Inflammatory macrophage (primary cell): ENCODE measurements at places on chromosomes 3 and 15.

- peak; percentile 14 for DNase-seq
Measured at GRCh38 chr3:59839283-59839682, 789.5 kb upstream of the CFAP20DC start.

DNA sequence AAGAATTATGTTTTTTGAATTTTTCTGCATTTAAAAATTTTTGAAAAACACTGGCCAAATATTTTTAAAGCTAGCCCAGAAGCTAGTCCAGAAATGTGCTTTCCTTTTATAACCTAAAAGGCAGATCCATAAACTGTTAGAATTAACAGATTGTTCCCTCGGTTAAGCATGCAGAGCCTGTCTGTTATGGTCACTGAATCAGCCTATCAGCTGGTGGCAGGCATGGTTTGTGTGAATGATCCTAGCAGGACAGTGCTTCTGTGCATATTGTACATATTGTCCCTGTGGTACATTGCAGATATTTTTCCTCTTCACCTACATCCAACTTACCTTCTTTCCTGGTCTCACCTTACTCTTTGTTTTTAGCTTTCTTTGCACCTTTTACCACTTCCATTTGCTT lies 53.3 kb downstream of the RARB start:
- no peak for DNase-seq

DNA sequence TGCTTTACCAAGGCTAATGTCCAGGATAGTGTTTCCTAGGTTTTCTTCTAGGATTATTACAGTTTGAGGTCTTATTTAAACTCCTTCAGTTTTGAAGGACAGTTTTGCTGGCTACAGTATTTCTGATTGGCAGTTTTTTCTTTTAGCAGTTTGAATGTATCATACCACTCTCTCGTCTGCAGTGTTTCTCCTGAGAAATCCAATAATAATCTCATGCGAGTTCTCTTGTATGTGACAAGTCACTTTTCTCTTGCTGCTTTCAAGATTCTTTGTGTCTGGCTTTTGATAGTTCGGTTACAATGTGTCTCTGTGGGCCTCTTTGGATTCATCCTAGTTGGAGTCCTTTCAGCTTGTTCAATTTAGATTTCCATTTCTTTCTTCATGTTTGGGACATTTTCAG lies 53.0 kb upstream of the EHHADH start:
- DNase-seq: no peak

- DNase-seq: no peak
Measured at GRCh38 chr3:193812791-193813500, 219.9 kb downstream of the OPA1 start.

DNA sequence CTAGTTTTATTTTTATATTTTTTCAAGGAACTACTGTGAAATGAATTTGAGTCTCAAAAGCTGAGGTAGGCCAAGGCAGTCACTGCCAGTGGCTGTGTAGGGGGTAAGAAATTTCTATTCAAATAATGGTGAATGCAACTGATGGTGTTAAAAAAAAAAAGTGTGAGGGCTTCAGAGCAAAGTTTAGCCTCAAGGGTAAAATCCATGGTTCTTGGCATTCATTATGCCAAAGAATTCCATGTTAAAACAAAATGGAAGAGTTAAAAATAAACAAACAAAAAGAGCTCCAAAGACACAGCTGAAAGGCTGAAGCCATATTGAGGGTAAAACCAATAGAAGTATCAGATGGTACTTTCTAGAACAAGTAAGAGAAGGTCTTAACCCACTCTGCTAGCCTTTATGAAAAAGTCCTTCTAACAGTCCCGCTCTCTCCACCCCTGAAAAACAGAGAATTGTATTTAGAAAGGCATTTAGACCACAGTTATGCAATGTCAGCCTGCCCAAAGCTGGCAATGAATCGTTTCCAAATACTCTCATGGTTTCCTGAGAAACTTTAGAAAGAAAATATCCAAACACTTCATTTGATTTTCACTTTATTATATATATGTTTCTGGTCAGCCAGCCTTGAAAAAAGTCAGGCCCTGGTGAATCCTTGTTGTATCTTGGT lies 158.4 kb upstream of the GMNC start:
- no peak for DNase-seq

DNA sequence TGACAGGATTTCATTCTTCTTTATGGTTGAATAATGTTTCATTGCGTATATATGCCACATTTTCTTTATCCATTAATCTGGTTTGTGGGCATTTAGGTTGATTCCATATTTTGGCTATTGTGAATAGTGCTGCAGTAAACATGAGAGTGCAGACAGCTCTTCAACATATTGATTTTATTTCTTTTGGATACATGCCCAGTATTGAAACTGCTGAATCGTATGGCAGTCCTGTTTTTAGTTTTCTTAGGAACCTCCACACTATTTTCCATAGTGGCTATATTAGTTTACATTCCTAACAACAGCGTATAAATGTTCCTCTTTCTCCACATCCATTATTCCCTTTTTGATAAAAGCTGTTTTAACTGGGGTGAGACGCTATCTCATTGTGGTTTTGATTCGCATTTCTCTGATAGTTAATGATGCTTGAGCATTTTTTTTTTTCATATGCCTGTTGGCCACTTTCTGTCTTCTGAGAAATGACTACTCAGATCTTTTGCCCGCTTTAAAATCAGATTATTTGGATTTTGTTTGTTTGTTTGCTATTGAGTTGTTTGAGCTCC lies 21.7 kb downstream of the AQP9 start:
- DNase-seq: no peak

GRCh38 chr3:193630005-193630404 lies 37.0 kb downstream of the OPA1 start:
- DNase-seq: no peak

DNA sequence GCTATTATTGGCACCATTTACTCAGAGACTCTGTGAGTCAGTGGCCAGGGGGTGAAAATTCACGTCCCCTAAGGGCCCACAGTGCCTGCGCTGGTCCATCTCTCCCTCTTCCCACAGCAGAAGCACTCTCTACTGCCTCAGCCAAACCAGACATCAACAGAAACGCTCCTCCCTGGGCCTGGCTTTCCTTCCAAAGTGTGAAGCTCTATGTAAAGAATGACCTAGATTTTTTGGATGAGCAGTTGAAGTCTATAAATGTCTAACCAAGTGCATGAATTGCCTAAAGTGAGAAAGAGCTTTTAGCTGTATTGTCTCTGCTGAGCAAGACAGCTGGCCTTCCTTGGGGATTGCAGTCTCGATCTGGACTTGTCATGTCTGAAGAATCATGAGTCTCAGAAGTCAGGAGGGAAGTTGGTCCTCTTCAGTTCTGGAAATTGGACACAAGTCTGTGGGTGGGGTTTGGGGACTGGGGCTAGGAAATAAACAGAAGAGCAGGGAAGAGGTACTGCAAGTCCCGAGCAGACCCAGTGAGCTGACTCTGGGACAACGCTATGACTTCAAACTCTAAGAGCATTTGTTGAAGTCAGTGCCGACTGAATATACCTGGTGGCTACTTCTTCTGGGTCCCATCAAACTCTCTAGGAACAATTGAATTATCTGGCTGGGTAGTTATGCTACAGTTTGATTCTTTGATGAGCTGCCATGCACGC lies 29.0 kb downstream of the RASGRP1 start:
- DNase-seq: no peak

DNA sequence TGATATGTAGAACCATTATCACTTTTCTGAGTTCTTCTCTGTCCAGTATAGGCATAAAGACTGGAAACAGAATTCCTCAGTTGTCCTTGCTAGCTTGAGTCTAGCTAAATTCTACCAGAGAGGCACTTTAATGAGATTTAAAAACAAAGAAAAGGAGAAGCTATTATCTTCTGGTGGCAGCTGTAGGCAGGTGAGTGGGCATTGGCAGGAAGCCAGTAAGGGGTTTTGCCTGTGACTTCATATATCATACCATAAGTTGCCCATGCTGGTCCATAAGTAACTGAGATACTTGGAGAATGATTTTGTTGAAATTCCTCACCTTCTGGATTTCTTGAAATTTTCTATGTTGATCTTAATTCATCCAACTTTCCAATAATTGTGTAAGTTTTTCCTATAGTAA lies 402.3 kb upstream of the TGFBR2 start:
- no peak for DNase-seq

DNA sequence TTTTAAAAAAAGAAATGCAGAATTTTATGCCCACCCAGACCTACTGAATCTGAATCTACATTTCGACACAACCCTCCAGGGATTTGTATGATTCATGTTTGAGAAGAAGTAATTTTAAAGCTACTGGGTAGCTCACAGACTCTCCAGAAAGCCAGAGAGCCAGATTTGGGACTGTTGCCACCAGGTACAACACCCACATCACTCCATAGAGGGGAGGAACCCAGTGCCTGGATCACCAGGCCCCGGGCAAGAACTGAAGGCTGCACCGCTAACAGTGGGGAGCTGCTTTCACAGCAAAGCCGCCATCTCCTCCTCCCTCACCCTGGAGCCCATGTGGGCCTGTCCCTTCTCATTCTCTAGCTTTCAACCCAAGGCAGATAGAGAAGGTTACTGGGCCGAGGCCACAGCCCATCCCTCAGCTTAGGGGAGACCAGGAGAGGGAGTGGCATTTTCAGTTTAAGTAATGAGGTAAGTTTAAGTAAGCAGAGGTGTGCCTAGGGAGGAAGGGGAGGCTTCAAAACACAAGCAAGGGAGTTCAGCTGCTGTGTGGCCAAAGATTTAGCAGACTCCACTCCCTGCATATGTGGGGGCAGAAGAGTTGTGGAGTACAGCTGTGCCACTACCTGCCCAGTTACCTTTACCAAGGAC lies 109.8 kb downstream of the IL12A start:
- no peak for DNase-seq

DNA sequence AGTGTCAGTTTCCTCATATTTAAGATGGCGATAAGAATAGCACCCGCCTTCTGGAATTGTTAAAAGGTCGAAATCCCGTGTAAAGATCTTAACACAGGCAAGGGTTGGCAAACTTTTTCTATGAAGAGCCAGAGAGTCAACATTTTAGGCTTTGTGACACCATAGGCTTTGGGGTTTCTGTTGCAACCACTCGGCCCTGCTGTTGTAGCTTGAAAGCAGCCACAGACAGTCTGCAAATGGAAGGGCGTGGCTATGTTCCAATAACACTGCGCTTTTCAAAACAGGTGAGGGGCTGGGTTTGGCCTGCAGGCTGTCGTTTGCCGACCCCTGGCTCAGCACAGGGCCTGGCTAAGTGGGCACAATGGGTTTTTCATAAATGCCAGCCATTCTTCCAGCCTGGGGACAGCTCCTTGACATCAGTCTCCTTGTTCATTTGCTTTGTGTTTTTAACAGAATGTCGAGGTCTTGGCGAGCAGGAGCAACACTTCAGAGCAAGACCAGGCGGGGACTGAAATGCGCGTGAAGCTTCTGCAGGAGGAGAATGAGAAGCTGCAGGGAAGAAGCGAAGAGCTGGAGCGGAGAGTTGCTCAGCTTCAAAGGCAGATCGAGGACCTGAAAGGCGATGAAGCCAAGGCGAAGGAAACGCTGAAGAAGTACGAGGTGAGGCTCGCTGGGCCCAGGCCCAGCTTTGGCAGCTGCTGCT lies 75.2 kb upstream of the MYZAP start:
- no peak for DNase-seq

DNA sequence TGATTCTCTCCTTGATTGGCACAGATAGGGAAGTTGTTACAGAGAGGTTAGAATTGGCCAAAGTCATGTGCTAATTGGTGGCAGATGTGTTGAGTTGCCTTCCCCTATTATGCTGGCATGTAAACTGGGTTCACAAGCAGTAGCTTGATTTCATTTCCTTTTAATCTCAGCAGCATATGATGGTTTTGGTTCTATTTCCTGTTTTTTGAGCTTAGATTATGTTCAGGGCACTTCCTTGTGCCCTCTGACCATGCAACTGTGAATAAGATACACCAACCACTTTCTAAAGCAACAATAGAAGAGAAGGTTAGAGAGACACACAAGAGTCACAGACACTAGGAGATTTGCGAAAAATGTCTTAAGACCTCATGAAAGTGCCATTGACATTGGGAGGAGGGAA lies 16.5 kb downstream of the HPS3 start:
- peak; percentile 90 for DNase-seq

GRCh38 chr15:91271565-91272153 lies 171.6 kb downstream of the SV2B start:
- DNase-seq: peak; percentile 78

DNA sequence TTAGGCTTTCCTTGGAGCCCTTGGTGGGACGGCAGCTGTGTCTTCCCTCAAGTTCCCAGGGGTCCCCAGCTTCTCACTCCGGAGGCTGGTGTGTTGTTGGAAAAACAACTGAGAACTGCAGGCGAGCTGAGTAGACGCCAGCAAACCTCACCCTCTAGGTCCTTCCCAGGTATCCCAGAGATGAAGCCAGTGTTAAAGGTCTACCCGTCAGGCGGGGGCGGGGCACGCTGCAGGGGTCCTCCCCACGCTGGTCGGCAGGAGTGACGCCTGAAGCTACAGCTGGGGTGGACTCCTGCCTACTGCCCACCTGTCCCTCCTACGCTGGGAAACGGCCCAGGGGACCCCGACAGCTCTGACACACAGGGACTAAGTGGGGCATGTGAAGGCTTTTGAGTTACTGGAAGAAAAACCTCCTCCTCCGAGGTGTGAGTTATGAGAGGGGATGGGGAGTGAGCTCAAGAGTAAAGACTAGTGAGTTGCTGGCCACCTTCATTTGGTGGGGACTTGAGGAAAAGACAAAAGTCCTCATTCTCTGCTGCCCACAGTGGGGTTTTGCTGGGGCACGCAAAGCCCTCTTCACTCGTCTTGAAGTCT lies 32.2 kb upstream of the SNRPA1 start:
- no peak for DNase-seq

DNA sequence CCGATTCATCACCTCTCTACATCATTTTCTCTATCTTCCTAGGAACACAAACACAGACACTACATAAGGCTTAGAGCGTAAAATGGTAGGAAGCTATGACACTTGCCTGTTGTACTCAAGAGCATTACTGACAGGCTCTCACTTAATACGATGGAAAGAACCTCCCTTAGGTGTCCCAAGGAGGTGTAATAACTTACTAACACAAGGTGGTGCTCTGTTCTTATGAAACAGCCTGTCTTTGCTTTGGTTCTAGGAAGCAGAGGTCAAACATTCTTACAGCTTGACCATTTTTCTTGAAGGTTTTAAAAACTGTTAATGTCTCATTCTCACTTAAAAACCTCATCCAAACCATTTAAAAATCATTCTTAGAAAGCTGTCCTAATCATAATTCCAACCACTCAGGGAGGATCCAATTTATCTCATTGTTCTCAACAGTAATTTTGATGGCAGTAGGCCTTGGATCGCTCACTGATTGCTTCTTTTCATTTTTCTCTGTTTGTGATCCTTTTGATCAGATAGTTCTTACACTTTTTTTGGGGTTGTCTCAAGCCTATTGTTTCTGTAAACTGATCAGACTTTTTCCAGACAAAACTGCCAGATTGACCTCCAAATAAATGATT lies 317.8 kb upstream of the AGTR1 start:
- no peak for DNase-seq

- peak; percentile 50 for DNase-seq
Measured at GRCh38 chr3:151226088-151226563, 23.1 kb upstream of the GPR171 start.

DNA sequence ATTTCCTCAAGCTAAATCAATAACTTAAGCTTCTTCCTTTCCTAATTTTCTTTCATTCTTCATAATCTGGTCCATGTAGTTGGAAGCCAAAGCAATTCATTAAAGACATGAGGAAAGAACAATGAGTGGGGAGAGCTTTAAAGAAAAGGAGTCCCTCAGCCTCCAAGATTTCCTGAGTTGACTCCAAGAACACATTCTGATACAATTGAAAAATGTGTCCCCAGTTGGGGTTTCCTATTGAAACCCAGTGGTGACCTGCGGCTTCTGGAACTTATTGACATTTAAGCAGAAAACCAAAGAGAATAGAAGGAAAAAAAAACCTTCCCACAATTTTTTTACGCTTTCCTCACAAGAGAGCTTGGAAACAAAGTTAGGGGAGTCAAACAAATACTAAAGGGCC lies 37.0 kb downstream of the ATP8B4 start:
- no peak for DNase-seq
